ENCODE measurements at places on chromosomes 11 and 22.

DNA sequence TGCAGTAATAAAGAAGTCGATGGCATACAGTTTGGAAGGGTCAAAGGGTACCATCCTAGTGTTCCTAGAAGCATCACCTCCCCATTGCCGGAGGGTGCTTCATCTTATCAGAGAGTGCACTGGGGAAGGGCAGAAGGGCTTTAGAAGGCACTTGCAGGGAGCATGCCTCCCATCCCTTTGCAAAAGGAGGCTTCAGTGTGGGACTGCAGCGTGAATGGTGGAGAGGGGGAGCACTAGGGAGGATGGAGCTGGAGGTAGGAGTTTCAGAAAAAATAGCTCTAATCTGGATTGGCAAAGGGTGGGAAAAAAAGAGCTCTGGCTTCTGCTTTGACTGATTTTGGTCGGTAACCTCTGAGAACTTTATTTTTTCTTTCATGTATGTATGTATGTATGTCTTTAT is 5.0 kb downstream of the NTM start:
- DNase-seq: no peak

DNA sequence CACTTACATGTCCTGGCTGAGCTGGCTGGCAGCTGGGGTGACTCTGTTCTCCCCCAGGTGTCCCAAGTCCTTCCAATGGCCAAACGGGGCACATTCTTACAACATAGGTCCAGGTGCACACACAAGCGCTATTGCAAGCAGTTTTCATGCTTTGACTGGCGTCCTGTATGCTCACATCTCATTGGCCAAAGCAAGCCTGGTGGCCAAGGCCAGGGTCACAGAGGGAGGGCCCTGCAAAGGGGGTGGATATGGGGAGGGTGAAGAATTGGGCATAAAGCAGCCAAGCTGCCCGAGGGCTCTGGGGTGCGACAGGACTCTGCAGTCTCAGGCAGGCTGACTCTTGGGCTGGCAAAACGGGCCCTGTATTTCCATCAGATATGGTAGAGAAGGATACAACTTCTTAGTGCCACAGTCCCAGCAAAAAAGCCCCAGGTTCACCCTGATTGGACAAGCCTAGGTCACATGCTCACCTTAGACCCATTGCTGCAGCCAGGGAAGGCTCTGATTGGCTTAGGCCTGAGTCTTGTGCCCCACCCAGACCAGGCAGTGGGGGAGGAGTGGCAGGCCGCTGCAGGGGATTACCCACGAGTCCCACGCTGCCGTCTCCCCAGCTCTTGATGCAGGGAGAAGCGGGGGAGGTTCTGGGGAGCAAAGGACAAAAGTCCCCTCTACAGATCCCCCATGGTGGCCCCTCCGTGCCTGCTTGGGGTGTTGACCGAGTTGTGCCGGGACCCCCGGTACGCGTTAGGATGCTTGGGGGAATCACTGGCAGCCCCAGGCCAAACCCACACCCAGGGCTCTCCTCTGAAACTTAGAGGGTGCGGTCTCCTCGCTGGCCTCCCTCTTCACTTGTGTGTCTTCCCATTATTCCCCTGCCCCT is 110.8 kb downstream of the ARHGAP8 start:
- DNase-seq: no peak

- DNase-seq: no peak
Measured at GRCh38 chr11:73072935-73073481, 69.1 kb downstream of the FCHSD2 start.

DNA sequence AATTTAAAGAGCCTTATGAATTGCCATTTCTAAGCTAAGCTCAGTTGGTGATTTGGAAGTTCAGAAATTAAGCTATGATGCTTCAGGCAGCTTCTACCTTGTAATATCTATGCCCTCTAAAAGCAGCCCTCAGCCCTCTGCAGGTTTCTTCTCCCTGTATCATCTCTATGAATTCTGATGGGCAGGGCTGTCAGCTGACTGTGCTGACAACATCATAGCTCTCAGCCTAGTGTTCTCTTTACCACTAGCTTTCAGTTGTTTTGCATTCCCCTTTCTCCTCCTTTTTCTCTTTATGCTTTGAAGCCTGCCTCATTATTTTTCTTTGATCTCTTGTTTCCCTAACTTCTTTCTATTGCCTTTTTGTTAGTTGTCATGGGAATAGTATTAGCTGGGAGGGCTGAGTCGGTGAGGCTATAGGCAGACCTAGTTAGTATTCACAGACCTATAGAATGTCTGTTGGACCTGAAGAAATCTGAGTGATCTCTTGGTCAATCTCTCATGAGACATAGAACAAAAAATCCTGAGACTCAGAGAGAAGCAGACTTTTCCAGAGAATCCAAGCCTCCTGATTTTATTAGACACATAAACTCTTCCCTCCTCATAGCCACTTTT is 535.4 kb downstream of the RAB38 start:
- no peak for DNase-seq

DNA sequence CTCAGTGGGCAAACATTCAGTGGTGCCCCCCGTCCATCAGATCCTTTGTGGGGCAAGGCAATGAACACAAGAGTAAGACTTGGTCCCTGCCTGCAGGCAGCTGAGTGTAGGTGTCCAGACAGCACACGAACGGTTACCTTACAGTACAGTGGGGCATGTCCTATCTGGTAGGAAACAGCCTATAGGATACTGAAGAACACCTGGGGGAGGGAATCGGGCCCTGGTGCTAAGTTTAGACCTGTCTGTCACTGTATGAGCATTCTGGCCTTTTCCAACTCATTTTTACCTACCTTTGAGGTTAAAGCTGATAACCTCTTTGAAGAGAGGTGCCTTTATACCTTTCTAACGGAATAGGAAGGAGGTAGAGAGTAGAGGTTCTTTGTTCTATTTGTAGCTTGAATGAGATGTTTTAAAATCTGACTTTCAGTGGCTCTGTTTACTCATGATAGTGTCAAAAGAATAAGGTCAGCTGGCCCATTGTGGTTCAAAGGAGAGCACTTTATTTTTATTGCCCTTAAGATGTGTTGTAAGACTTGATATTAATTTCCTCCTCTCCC is 8.9 kb downstream of the ZNRF3 start:
- DNase-seq: no peak

DNA sequence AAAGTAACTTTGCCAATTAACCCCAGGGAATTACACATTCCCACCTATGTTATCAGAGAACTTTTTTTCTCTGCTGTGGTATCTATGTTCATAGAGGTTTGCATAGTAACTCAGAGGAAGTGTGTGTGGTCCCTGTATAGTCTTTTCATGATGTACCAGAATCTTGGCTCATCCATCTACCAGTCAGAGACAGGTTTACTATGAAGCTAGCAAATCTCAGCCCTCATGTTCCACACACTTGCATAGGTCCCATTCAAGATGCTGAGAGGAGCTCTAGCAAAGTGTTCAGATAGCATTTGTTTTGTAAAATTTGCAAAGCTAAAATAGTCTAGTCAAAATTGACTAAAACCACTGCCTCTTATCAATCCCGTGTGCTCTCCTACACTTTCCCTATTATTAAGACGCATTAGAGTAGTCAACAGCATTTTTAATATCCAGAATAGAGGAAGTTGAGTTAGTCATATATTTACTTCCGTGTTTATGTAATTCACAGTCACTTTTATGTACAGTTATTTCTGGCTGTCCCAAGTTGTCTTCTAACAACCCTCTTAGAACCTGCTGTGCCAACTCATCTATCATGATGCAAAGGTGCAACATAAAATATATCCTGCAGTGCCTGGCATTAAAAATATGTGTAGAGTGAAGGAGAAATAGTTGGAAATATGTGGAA is 184.2 kb downstream of the FAM76B start:
- DNase-seq: no peak

GRCh38 chr11:12188548-12189317 is 78.3 kb downstream of the MICAL2 start:
- no peak for DNase-seq

DNA sequence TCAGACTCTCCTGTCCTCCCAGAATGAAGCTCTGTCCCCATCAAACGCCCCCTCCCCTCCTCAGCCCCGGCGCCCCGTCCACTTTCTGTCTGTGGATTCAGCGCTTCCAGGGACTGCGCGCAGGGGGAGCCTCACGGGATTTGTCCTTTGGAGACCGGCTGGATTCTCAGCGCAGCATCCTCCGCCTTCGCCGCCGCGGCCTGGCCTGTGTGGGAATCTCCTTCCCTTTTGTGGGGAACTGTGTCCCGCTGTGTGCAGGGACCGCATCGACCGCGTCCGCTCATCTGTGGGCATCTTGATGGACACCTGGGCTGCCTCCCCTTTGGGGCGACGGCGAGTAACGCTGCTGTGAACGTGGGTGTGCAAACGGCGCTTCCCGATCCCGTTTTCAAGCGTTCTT is 1.1 kb upstream of the SCT start:
- DNase-seq: no peak

GRCh38 chr11:70473873-70474690 is 75.8 kb downstream of the CTTN start:
- DNase-seq: no peak

DNA sequence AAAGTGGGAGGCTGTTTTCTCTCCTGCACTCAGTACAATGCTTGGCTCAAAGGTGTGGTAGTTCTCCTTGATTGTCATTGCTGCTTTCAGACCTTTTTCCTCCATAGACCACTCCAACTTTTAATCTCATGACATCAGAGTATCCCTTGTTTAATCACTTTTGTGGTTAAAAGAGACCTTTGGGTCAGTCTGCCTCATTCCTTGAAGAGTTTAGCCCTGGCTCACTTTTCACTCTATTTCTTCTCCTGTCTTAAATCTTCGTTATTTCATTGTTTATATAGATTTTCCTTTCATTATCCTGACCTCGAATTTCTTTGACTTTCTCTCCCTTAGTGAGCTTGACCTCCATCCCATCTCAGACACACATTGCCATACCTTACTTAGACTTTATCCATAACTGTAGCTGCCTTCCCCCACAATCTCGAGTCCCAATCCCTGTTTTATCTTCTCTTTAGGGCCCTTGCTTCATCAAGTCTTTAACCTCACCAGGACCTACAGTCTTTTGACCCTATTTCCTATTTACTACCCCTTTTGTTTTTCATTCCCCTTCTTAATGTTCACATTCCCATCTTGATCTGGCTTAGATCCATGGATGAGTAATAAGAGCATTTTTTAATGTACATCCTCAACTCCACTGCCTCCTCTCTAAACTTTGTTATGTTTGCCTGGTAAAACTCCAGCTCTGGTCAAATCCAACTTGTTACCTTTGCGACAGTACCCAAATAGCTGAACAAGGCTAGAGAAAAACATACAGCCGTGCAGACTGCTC is 9.5 kb downstream of the ATXN10 start:
- no peak for DNase-seq

- DNase-seq: peak; percentile 42
Measured at GRCh38 chr11:127919206-127920000, 668.0 kb downstream of the ETS1 start.

GRCh38 chr11:15672825-15673224 is 558.1 kb downstream of the INSC start:
- DNase-seq: no peak

GRCh38 chr11:36403661-36404060 is 106.4 kb downstream of the TRAF6 start:
- DNase-seq: no peak

DNA sequence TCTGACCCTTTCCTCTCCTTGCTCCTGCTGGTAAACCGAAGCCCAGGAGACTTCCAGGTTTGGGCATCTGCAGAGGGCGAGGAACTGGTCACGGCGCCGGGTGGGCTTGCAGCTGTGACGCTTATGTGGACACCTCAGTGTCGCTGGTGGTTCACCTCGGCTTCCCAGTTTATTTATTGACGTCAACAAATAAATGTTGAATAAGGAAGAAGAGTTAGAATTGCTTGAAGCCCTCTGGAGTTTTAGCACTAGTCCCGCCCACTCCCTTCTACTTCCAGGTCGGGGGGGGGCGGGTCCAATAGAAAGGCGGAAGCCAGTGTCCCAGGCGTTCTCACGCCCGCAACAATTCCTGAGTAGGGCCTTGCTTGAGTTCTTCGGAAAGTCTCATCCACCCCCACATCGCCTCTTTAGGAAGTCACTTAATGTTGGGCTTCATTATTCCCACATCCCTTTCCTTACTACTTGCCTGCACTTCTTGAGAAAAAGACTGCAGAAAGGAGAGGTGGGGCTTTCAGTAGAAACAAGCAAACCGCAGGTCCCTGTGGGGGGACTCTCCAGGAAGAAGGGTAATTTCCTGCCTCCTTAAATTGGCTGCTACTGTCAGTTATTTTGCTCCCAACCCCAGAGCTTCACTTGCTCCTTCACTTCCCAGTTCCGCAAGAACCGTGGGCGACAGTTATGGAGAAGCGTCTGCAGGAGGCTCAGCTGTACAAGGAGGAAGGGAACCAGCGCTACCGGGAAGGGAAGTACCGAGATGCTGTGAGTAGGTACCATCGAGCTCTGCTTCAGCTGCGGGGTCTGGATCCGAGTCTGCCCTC is at the start of gene TTC9C:
Gene TTC9C, plus strand, starts transcription at position 316 of the 818 bp plus-strand sequence. Its CDS starts 363 bp downstream, at position 679.
- DNase-seq: peak; percentile 50

GRCh38 chr11:116836632-116836991 is 810 bp downstream of the APOA1 start:
- DNase-seq: no peak

- no peak for DNase-seq
Measured at GRCh38 chr11:77252555-77253270, 48.8 kb downstream of the GDPD4 start.

GRCh38 chr11:92457250-92457649 is 232.6 kb downstream of the FAT3 start:
- DNase-seq: no peak

DNA sequence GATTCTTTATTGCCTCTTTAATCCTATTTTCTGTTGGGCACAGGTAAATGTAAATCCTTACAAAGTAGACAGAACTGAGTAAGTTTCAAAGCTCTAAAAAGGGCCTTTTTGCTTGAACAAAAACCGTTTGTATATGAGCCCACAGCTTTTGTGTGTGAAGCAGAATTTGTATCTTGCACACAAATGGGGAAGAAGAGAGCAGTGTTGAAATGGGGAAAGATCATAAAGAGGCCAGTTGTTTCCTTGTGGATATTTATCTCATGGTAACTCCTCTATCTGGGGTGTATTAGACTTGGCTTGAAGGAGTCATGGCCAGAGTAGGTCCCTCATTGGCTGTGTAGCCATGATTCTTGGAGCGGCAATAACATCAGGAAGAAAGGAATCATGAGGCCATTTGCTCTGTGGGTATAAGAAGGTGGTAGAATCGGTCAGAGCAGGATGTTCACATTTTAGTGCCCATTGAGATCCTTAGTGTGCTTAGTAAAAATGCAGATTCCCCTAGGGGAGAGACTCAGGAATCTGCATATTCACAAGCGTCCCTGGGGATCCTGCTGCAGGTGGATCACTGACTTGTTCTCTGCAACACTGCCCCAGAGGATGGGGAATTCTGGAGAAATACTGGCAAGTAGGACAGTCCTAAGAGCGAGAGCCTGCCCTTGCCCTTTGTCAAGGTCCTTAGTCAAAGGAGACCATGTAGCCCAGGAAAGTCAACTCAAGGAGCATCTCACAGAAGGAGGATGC is 126.5 kb downstream of the LDLRAD3 start:
- DNase-seq: no peak

Measured in GM04503 (cell line).